Activated T-helper 9 cell treated with anti-CD3 and anti-CD28 coated beads, Interleukin-2, amount 50 U/mL, for 16 hours (primary cell): ENCODE measurements at places on chromosomes 11 and 22.

- DNase-seq: no peak
Measured at GRCh38 chr11:39780131-39780530, 1679.3 kb downstream of the LRRC4C start.

DNA sequence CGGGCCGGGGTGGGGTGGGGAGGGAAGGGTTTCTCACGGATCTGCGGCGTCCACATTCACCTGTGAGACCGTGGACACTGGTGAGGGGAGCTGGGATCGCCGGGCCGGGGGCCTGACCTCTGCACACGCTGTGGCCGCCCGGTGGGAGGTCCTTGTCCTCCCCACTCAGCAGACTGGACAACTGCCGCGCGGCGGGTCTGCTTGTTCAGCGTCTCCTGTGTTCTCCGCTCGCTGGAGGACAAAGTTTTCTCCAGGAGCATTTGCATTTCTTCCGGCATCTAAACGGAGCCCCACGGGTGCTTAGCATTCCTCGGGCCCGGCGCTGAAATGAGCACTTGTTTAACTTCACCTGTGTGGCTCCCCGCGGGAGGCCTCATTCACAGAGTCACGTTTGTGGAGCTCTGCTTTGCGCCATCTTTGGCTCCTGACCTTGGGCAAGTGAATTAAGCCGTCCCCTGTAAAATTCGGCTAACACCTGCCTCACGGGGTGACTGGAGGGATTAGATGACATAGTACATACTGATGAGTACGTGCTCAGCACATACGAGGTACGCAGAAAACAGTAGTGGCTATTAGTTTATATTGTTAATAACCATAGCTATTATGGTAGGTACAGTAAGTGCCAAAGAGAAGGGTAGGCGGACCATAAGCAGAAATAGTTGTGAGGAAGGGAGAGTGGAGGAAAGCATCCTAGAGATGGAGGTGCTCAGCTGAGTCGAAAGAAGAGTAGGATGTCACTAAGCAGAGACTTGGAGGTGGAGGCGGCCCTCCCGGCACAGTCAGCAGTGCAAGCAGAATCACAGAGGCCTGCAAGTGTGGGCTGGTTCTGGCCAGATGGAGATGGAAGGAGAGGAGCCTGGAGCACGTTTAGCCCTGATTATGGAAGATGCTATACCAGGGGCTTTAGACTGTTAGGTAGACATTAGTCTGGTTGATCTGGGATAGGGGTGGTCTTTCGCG is 885 bp downstream of the TRMU start:
- no peak for DNase-seq

DNA sequence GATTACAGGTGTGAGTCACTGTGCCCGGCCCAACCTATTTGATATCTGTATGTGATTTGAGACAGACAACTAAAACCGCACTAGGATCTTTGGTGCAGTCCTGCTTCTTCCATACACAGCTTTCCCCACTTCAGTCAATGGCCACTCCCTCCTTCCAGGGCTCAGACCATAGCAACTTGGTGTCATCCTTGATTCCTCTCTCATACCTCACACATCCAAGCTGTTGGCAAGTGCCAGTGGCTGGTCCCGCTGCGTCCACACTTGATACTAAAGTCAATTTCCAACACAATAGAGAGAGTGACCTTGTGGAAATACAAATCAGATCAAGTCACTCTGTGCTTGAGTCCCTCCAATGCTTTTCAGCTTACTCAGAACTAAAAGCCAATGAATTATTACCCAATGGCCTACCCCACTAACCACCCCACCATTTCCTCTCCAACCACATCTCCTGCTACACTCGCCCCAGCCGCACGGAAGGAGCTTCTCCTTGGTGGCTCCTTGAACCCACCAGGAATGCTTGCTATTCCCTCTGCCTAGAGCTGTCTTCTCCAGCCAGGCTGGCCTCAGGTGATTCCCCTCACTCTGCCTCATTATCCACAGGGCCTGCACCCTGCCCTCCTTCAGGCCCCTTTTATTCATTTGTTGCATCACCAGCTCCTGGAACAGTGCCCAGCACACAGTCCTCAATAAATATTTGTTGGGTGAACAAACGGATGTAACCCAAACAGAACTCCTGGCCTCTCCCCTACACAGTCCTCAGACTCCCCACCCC is 12.9 kb downstream of the ABTB2 start:
- no peak for DNase-seq

DNA sequence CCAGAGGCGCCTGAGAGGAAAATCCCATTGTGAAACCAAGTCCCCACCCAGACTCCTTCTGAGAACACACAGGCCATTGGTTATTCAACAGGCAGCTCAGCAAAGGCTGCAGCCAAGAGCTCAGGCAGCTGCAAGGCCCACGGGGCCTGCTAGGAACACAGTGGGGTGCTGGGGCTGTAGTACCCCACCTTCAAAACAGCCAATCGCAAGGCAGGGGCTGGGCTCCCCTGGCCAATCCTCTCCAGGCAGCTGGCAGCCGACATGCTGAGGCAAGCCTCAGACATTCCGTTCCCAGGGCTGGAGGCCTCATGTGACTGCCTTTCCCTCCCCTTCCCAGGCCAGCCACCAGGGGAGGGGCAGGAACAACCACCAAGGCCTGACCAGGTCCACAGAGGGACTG is 6.6 kb downstream of the PRODH start:
- DNase-seq: no peak

DNA sequence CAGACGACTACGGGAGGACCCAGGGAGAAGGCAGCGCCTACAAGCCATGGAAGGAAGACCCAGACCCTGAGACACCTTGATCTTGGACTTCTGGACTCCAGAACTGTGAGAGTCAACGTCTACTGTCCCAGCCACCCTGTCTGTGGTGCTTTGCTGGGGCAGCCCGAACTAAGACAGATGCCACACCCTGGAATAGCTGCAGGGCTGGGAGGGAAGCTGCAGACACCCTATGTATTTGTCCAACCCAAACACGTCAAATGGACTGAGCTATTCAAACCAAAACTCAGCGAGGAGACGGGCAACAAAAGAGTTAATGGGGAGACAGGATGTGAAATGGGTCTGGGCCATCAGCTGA is 169.3 kb downstream of the CTTN start:
- no peak for DNase-seq

- DNase-seq: no peak
Measured at GRCh38 chr11:79437981-79438630, 2.7 kb downstream of the TENM4 start.

GRCh38 chr22:36015155-36015810 is 13.3 kb downstream of the RBFOX2 start:
- no peak for DNase-seq
